ENCODE measurements at places on chromosomes 1 and 21.

DNA sequence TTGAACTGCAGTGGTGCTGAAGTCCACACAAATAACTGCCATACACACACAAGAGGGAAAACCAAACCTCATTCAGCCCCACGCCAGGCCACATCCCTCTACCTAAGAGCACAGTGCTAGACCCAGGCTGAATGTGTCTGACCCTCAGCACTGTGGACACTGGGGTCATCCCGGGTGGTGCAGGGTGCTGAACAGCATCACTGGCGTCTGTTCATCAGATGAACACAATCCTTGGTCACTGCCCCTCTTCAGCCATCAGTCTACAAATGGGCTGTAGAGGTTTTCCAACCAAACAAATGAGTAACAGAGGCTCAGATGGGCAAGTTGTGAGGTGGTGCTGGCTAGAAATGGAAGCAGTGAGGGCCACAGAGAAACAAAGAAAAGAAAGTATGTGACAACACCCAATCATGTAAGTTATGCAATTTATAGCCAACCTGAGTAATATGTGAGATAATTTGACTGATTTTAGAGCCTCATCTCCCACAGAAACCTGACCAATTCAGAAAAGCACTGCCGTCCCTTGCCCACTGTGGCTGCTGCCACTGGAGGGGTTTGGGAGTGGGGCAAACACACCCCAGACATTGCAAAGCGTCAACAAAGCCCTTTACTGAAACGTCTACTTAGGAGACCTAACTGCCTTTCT lies 27.9 kb downstream of the GNB1 start:
- DNase-seq = no peak

GRCh38 chr1:16218014-16218673 lies 5.7 kb upstream of the ARHGEF19 start:
- no peak for DNase-seq

GRCh38 chr1:47792779-47793178 lies 204.4 kb downstream of the TRABD2B start:
- no peak for DNase-seq

DNA sequence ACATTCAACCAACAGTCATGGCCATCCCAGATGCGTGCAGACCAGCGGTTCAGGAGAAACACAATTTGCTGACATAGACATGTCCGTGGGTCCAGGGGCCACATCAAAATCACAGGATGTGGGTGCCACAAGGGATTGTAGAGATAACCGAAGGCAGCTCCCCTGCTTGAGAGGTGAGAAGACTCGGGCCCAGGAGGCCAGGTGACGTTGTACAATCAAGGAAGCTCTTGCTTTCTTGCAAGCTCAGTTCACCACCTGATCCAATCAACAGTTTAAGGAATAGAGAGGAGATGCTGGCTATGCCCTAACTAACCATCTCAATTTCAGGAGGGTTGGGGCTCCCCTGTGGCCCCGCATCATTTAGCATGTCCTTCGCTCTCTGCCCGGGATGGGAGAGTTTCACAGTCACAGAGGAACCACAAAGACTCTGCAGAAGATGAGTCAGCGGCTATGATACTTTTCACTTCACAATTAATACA lies 19.5 kb downstream of the UBASH3A start:
- DNase-seq = no peak

DNA sequence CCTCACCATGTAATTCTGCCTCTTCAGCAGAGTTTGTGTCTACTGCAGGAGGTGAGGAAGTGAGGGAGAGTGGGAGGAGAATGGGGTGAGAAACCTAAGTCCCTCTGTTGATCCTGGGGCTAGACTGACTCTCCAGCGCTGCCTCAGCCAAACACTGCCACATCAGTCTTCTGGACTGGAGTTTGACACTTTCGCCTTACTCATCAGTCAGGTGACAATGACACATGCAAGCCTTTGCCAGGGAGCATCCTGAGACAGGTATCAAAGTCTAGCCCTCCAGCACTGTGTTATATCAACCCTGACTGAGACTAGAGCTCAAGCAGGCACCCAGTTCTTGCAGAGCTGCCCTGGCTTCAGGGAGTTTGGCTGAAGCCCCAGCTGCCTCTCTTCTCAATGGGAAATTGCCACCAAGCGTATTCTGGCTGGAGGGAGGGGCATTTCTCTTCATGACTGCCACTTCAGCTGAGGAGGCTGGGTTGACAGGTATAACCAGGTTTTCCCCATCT lies 33.3 kb upstream of the SUCO start:
- no peak for DNase-seq

- DNase-seq = no peak
Measured at GRCh38 chr1:235759336-235759735, 107.4 kb downstream of the LYST start.
